ENCODE measurements at places on chromosomes 6 and 20. TPM values are rescaled to one million over a fixed set of nuclear protein-coding genes. Genes with fewer than 3 reads are reported as not detected.
A peak's percentile ranks its signal among the peaks of the same experiment; 100 is the strongest.

Gene MEI4
- not detected for total RNA-seq

Gene SLC22A2
- total RNA-seq, result not detected

Gene GINS1
- total RNA-seq, result 1.4 TPM

Gene C20orf141
- total RNA-seq, result not detected

DNA sequence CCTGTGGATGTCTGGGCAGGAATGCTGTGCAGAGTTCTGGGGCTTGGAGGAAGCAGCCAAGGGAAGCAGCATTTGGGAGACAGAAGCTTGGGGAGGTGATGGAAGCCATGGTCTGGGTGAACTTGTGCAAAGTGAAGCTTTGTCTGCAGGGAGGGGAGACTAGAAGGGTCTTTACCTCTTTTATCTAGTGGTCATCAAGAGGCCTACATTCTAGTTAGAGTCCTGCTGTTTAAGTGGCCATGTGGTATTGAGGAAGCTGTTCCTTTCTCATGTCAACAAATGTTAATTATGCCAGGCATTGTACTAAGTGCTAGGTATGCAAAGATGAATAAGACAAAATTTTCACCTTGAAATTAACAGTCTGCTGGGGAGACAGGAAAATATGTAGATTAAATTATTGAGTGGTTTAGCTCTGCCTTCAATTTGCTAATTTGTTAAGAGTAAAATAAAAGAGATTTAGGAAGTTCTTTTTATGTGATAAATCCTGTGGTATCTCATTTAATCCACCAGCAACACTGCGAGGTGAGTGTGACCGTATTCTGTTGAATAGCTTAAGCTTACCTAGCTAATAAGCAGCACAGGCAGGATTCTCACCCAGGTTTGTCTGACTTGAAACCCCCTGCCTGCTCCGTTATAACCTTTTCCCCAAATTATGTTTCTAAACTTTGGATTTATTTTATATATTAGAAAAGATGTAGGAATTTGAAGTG, 43.1 kb downstream of the ARID1B start:
- no peak for DNase-seq
- H3K36me3 ChIP-seq, result no peaks in the 10 kb centered on the region
- H3K27me3 ChIP-seq, result no peaks in the 10 kb centered on the region
- no peak overlapping the region for H3K27ac ChIP-seq
- H3K4me1 ChIP-seq, result peaks cover 41% of the 10 kb centered on the region
- no peak overlapping the region for H3K4me3 ChIP-seq

DNA sequence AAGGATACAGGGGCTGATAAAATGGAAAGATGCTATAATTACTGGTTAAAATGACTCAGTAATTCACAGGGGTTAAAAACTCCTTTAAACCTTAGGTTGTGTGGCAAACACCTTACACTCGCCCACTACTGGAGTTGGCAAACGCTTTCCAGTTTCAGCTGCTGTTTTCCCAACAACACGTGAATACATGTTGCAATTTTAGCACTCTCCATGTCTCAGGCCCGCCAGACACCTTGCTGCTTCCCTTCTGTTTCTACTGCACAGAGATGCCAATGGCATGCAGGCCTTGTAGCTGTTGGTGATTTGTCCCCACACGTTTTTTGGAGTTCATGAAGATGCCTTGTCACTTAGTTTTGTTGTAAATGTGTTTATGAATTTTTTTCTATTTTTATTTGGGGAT, 5.3 kb upstream of the TTPAL start:
- H3K4me1 ChIP-seq, result no peaks in the 10 kb centered on the region
- no peaks in the 10 kb centered on the region for H3K36me3 ChIP-seq
- no peak for DNase-seq

DNA sequence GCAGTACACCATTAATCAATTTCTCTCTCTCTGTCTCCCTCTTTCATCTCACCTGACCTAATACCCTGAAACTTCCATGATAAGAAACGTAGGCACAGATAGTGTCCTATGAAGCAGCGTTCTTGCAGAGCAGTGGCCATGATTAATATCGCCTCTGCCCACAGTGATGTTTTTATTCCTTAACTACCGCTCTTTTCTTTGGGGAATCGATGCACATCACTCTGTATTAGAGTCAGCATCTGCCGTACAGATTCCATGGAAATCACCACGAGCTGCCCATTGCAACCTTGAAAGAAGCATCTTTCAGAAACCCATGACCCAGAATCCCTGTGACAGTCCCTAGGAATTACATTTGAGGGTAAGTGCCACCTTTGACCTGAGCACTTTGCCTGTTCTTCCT, 152.0 kb upstream of the ECI2 start:
- H3K27ac ChIP-seq, result no peak overlapping the region
- H3K4me3 ChIP-seq, result no peak overlapping the region
- peaks cover 7% of the 10 kb centered on the region for H3K27me3 ChIP-seq
- H3K36me3 ChIP-seq, result no peaks in the 10 kb centered on the region
- H3K4me1 ChIP-seq, result peaks cover 2% of the 10 kb centered on the region

DNA sequence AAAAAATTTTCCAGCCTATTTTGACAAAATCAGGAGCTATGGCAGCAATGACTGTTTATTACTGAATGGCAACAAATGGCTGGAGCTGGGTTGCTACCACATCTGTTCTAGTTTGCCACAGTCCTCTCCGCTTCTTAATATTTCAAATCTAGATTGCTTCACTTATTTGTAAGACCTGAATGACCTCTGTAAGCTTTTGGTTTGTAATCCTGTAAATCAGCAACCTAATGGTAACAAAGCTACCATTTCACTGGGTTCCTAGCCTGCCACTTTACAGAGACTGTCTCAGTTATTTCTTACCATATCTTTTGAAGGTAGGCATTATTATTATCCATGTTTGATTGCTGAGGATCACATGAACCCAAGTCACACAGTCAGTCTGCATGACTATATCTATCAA, 15.4 kb downstream of the ZNFX1 start:
- H3K27me3 ChIP-seq, result no peaks in the 10 kb centered on the region
- no peak overlapping the region for H3K27ac ChIP-seq
- DNase-seq, result no peak

GRCh38 chr6:45256697-45257695, 71.1 kb upstream of the RUNX2 start:
- no peak overlapping the region for H3K4me3 ChIP-seq
- H3K36me3 ChIP-seq, result no peaks in the 10 kb centered on the region
- H3K27me3 ChIP-seq, result no peaks in the 10 kb centered on the region
- no peak overlapping the region for H3K27ac ChIP-seq
- no peak for DNase-seq

DNA sequence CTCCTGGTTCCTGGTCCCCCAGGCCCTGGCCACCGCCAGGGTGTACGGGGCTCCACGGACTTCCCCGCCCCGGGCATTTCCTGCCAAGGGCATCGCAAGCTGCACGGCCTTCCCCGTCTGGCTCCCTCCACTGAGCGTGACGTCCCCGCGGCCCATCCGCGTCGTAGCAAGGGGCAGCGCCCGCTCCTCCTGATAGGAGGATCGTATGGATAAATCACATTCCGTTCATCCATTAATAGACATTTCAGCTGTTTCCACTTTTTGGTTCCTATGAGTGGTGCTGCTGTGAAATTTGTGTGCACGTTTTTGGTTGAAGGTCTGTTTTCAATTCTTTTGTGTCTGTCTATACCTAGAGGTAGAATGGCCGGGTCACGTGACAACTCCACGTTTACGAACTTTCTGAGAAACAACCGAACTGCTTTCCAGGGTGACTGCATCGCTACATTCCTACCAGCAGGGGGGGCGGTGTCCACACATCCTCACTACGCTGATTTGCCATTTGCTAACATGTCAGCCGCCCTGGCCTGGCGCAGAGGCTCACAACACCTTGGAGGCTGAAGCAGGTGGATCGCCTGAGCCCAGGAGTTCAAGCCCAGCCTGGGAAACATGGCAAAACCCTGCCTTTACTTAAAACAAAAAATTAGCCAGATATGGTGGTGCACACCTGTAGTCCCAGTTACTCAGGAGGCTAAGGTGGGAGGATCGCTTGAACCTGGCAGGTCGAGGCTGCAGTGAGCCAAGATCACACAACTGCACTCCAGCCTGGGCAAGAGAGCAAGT, 37.7 kb downstream of the KCNQ2 start:
- H3K4me3 ChIP-seq, result no peak overlapping the region
- peaks cover 20% of the 10 kb centered on the region for H3K4me1 ChIP-seq
- no peaks in the 10 kb centered on the region for H3K27me3 ChIP-seq
- H3K36me3 ChIP-seq, result no peaks in the 10 kb centered on the region

GRCh38 chr20:34459209-34459897, 56.9 kb upstream of the DYNLRB1 start:
- H3K4me3 ChIP-seq, result no peak overlapping the region
- no peaks in the 10 kb centered on the region for H3K27me3 ChIP-seq
- no peak for DNase-seq
- peaks cover 7% of the 10 kb centered on the region for H3K4me1 ChIP-seq
- no peak overlapping the region for H3K27ac ChIP-seq

GRCh38 chr6:139047677-139048076, 19.1 kb downstream of the ABRACL start:
- H3K4me3 ChIP-seq, result no peak overlapping the region
- no peaks in the 10 kb centered on the region for H3K27me3 ChIP-seq
- DNase-seq, result no peak

GRCh38 chr6:144149558-144149893, 791 bp upstream of the STX11 start:
- DNase-seq, result no peak
- H3K27me3 ChIP-seq, result no peaks in the 10 kb centered on the region
- peak overlapping the region; percentile 92 for H3K27ac ChIP-seq
- H3K4me3 ChIP-seq, result peak overlapping the region; percentile 76

- H3K36me3 ChIP-seq, result no peaks in the 10 kb centered on the region
- H3K4me3 ChIP-seq, result no peak overlapping the region
- no peak for DNase-seq
Observed at GRCh38 chr6:82458147-82458546, 94.5 kb downstream of the TPBG start.

GRCh38 chr20:32465092-32465900, 107.2 kb downstream of the ASXL1 start:
- H3K4me1 ChIP-seq, result peaks cover 44% of the 10 kb centered on the region
- H3K27me3 ChIP-seq, result no peaks in the 10 kb centered on the region
- peaks cover 30% of the 10 kb centered on the region for H3K36me3 ChIP-seq
- no peak overlapping the region for H3K4me3 ChIP-seq

- no peak overlapping the region for H3K27ac ChIP-seq
- no peaks in the 10 kb centered on the region for H3K36me3 ChIP-seq
- DNase-seq, result no peak
- no peaks in the 10 kb centered on the region for H3K4me1 ChIP-seq
Observed at GRCh38 chr6:154606457-154606856, 96.0 kb upstream of the CNKSR3 start.

DNA sequence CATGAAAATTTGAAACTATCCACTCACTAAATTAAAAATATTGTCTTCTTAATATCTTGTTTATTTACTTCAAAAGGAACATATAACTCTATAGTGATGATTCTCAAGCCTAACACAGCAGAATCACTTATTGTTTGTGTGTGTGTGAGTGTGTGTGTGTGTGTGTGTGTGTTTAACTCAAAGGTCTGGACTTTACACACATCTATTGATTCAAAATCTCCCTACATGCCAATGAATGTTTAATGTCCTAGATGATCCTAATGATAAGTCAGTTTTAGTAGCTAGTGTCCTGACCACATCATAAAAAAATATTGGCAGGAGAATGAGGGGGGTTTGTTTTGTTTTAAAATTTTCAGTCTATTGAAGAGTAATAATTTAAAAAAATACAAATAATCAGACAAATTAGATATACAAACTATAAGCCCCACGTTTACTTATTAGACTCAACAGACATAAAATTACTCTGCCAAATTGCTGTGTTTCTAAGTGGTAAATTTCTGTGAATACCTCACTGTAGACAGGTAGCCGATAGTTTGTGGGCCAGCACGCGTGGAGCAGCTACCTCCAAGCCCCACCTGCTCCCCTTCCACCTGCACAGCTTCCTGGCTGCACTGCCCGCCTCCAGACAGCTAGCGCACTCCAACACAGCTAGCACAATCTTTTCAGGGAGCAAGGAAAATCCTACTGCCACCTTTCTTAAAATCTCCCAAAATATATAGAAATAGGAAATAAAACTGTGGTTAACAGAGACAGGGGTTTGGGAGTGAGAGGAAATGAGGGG, 349.6 kb downstream of the PKHD1 start:
- H3K4me1 ChIP-seq, result no peaks in the 10 kb centered on the region
- H3K27ac ChIP-seq, result no peak overlapping the region
- no peaks in the 10 kb centered on the region for H3K36me3 ChIP-seq
- no peak overlapping the region for H3K4me3 ChIP-seq
- no peaks in the 10 kb centered on the region for H3K27me3 ChIP-seq
- no peak for DNase-seq

DNA sequence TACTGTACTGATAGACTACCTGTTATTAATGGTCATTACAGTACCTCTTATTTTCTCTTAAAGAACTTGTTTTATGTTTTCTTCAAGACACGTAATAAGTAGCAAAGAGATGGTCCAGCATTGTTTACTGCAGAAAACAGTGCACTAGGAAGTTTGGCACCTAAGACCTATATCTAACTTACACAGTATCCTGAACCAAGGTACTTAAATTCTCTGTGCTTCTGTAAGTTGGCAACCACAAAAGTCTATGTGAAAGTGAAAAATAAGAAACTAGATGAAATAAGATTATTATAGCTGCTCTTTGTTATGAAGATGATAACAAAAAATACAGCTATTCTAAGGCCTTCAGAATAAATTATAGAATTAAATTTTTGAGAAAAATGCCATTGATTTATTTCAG, 411.7 kb upstream of the SOX4 start:
- no peak overlapping the region for H3K4me3 ChIP-seq
- H3K4me1 ChIP-seq, result no peaks in the 10 kb centered on the region
- DNase-seq, result no peak
- H3K27me3 ChIP-seq, result no peaks in the 10 kb centered on the region
- no peak overlapping the region for H3K27ac ChIP-seq

Data from spleen (tissue), 13 donors.